ENCODE measurements at places on chromosomes 12 and 14.

GRCh38 chr14:93998871-93999403 lies 1.8 kb downstream of the CCDC197 start:
- no peak for DNase-seq

DNA sequence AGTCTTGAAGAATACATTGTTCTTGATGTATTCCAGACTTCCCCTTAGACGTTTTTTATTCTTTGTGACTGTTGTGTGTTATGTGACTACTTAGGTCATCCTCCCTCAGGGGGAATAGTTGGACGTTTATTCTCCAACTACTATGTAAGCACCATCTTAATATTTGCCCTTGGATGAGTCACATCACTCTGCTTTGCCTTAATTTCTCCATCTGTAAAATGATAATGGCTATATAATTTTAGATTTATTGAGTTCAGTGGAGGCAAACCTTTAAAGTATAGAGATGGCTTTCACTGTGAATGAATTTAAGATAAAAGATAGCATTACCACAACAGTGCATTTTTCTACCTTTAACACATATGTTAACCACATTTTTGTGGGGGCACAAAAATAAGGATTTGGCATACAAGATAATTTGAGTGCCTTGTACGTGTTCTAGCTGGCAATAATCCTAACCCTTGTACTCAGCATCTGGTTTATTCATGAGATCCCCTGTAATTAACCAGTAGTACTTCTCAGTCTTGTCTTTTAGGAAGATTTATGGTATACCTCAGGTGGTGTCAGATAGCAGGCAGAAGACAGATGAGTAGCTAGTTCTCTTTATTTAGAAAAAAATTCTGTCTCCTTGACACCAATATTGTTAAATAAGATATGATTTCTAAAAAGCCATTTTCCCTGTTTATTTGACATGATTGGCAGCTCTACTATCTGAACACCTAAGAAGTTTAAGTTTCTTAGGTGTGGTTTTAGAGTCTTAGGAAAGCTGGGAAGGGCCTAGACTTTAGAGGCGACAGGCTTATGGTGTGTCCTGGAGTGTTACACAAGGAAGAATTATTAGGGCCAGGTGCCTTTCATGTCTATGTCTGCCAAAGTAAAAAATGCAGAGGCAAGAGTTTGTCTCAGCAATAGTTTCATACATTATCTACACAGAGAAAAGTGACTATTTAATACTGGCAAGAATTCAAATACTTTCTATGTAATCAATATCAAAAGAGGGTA lies 152.3 kb downstream of the RAD51B start:
- DNase-seq = peak; percentile 75

GRCh38 chr12:15157269-15157671 lies 63.9 kb downstream of the RERG start:
- DNase-seq = no peak

- DNase-seq = no peak
These were observed 159.1 kb downstream of the C12orf50 start for GRCh38 chr12:87870061-87870460.

DNA sequence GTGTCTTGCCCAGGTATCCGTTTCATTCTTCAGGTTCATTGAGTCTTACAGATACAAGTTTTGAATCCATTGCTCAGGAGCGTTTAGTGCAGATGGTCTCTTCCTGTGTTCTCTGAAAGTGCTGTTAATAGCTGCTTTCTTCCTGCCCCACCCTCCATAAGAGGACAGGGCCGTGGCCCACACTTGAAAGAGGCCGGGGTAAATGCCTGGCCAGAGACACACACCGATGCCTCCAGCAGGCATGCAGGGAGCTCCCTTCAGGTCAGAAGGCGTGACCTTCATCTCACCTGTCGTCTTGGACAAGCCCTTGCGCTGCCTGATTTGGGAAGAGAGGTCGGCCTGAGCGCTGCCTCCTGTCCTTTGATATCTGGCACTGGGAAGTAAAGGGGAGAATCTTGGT lies 11.6 kb downstream of the PRKAB1 start:
- DNase-seq = no peak

DNA sequence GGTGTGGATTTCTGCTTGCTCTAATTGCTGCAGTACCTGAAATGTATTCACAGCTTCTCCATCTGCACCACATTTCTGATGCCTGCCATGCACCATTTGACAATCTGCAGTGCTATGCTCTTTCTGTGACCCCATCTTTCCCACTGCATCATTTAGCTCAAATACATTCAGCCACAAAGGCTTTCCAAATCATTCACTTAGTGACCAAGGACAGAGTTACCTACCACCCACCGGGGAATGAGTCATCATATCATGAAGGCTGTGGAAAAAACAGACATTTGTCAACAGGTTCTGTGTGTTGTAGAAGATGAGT lies 465.5 kb upstream of the ATP2B1 start:
- DNase-seq = no peak

GRCh38 chr14:98210045-98210672 lies 1061.8 kb downstream of the BCL11B start:
- no peak for DNase-seq

- DNase-seq = no peak
These were observed 506.4 kb downstream of the MED13L start for GRCh38 chr12:115771065-115771464.

- DNase-seq = no peak
These were observed 37.7 kb downstream of the FGD4 start for GRCh38 chr12:32437095-32437515.

GRCh38 chr12:11500188-11500860 lies 105.0 kb upstream of the PRB2 start:
- DNase-seq = peak; percentile 80

Measured in NCI-H1105 (cell line).